G401 (cell line): ENCODE measurements at places on chromosomes 12 and 14.

DNA sequence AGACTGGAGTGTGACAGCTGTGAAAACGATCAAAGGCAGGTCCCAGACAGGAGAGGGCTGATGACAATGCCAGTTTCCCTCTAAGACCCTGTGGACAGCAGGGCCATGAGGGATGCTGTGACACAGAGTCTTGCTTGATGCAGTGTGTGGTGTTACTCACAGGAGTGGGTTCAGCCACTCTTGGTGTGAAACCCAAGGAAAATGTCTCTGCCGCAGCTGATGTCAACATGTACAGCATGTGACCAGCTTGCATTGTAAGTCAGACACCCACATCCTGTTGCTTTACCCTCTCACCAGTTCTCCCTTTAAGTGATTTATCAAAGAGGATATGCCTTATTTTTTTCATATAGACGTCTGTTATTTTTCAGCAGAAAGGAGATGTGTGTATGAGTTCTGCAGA, 268.6 kb downstream of the BTG1 start:
- DNase-seq, result no peak

GRCh38 chr12:1692226-1692625, 1.4 kb downstream of the ADIPOR2 start:
- no peak for DNase-seq

DNA sequence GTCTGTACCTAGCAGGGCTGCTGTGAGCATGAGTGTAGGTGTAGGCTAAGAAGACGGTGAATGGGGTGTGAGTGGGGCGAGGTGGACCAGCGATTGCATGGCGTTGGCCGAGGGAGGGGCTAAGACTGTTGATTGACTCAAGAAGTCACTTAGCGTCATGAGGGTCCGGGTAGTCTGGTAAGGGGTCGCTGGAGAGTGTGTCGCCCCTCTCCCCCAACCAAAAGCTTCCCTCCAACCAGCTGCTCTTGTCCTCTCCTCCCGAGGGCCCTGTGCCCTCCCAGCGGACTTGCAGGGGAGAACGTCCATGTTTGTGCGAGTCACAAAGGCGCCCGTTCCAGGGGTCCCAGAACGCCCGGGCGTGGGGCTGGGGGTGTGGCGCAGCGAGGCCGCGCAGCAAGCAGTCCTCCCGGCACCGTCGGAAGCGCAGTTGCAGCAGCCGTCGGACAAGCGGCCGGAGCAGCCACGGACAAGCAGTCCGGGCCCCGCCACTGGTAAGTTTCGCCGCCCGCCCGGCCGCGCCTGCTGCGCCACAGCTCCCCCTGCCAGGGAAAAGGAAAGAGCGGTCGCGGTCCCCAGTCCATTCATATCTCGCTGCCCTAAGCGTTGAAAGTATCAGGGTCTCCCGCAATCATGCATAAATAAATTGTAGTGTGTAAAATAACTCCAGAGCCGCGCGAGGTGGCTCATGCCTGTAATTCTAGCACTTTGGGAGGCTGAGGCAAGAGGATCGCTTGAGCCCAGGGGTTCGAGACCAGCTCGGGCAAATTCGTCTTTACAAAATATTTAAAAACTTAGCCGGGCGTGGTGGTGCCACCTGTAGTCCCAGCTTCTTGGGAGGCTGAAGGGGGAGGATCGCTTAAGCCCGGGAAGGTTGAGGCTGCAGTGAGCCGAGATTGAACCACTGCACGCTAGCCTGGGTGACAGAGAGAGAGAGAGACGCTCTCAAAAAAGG, at the start of gene CCDC63:
Gene CCDC63 (plus strand): TSS at position 373 of the 952 bp plus-strand sequence. CDS start 5,968 bp downstream, outside the sequence.
- DNase-seq, result no peak

- no peak for DNase-seq
These were observed 209.8 kb upstream of the PLEKHG7 start for GRCh38 chr12:92492995-92493394.

- peak; percentile 55 for DNase-seq
These were observed 1.7 kb upstream of the DUSP6 start for GRCh38 chr12:89353823-89354611.

DNA sequence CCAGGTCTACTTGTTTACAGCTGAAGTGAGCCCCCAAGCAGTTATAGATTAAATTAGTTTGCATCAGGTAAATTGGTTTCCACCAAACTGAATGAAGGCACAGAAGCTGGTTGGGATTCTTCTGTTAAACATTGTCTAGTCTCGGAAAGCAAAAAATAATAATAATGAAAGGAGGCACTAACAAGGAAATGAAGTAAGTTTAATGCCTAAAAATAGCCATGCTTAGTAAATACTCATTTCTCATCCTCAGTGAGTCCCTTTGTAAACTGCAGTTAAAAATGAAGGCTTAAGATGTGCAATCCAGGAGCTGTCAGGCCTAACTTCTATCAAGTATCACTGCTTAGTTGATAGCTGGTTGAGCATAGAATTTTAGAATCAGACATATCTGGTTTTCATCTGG, 113.5 kb downstream of the BTG1 start:
- DNase-seq, result no peak

- no peak for DNase-seq
These were observed 249.9 kb upstream of the FLRT2 start for GRCh38 chr14:85280074-85280473.

- no peak for DNase-seq
These were observed 343.0 kb downstream of the BMP4 start for GRCh38 chr14:53613404-53614253.

GRCh38 chr14:69818758-69819191, 21.7 kb upstream of the SLC10A1 start:
- DNase-seq, result peak; percentile 75

- DNase-seq, result no peak
These were observed 75.0 kb upstream of the HIF1A start for GRCh38 chr14:61620130-61620946.

GRCh38 chr12:27619308-27619707, 76.9 kb upstream of the REP15 start:
- DNase-seq, result no peak

DNA sequence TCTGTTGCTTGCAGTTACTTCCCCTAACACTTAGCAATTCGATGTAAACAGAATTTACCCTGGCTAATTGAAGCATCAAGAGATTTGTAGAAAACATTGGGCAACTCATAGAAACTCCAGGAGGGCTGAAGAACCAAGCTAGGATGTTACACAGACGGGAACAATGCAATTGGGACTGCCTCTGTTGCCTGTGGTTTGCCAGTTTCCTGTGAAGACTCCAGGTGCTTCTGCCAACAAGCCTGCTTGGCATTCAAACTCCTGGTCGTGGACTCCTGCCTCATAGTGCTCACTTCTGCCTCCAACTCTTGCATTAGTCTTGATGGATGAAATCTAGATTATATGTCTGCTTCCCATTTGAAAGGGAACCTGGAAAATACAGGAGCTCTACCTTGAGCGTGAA, 246.0 kb downstream of the BMP4 start:
- peak; percentile 9 for DNase-seq

DNA sequence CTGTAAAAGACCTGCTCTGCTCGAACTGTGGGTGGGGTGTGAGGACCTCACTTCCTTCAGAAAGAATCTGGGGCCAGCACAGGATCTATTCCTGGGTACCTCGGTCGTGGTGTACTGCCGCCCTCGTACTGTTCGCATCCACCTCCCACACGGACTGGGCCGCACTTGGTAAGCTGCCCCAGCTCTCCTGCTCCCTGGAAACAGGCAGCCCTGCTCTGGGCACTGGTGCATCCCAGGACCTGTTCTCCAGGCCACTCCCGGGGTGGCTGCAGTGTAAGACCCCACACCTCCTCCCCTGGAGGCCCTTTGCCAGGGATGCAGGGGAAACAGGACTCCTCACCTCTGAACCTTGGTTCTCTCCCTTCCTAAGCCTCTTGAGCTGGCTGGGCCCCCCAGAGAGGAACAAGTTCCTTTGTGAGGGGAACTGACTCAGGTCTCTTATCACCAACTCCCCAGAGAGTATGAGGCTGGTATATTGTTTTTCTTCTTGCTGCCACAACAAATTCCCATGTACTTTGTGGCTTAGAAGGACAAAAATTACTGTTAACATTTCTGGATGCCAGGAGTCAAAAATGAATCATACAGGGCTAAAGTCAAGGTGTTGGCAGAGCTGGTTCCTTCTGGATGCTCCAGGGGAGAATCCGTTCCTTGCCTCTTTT, 276.5 kb downstream of the NUAK1 start:
- no peak for DNase-seq

DNA sequence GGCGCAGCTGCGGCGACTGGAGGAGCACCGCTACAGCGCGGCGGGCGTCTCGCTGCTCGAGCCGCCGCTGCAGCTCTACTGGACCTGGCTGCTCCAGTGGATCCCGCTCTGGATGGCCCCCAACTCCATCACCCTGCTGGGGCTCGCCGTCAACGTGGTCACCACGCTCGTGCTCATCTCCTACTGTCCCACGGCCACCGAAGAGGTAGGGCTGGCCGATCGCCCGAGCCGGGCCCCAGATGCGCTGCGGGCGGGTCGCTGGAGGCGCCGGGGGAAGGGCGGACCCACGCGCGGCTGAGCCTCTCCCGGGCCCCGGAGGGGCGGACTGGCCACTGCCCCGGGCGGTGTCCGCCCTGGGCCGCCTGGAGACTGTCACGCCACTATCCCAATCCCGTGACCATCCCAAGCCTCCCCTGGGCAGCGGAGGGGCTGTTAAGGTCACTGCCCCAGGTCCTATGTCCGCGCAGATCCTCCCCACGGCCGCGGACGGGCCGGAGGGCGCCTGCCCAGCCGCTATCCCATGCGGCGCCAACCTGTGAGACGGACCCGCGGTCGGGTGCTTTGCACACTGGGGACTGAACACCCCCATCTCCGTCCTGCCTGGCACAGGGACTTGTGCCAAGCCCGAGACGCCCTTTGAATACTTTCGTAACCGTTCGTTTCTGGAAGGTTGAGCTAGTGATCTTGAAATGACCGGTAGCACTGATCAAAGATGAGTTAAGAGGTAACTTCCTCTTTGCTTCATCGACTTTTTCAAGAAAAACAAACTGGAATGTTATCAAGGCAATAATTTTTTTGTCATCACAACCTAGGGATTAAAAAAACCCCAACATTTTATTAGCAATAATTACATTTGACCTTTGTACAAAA, 725 bp downstream of the CHPT1 start:
- peak; percentile 41 for DNase-seq

DNA sequence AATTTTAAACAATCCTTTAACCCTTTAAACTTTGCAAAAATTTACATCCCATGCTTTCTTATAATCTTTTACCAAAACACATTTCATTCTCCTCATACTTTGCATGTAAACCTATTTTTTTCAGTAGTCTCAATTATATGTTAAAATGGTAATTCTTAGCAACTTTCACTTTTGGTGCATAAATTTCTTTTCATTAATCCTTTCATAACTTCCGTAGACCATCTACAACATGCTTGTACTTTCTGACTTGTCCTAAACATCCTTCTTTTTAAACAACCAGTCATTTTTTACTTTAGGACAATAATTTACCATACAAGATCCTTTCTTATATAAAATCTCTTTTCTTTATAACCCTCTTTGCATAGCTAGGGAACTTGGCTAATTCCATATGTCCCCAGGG, 19.5 kb downstream of the CCDC91 start:
- no peak for DNase-seq

DNA sequence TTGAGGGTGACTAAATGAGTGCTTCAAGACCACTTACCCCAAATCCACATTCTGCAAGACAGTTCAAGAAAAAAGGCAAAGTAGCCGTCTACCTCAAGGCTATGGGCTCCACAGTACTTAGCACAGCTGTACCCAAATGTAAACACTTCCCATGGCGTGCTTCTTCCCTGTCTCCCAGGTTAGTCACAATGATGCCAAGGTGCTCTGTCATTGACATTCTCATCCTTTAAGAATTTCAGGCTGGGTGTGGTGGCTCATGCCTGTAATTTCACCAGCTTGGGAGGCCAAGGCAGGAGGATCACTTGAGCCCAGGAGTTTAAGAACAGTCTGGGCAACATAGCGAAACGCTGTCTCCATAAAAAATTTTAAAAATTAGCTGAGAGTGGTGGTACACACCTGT, 51.2 kb upstream of the CERS5 start:
- DNase-seq, result no peak

GRCh38 chr12:24551163-24551786, 397.6 kb downstream of the BCAT1 start:
- no peak for DNase-seq

DNA sequence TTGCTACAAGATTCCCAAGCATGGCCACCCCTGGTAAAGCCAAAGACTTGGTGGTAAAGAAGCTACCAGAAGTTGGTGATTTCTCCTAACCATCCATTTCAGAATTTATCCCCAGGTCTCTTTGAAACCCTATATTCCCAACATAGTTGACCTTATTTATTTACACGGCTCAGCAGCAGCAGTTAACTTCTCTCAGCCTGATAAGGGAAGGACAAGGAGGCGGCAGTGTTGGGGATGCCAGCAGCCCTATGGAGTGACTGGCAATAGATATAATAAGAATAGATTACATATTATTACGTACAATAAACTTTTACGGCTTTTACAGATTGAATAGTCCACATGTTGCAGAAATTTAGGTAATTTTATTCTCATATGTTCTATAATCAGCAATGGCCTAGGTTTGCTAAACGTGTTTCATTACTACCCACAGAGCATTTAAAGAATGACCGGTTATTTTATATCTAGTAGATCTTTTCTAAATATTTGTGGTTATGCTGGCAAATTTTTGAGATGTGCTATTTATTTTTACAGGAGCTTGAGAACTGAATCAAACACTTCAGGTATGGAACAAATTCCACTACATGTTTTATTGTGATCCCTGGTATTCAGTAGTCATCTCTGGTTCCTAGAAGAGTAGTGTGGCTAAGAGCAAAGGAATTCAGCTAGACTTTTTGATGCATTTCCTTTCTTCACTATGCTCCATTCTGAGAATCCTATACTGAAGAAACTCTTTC, 19.8 kb upstream of the PALS1 start:
- DNase-seq, result no peak

GRCh38 chr12:77615332-77615731, 215.4 kb upstream of the NAV3 start:
- no peak for DNase-seq

GRCh38 chr12:26119391-26119989, 5.3 kb downstream of the BHLHE41 start:
- peak; percentile 86 for DNase-seq

- DNase-seq, result no peak
These were observed 16.7 kb downstream of the PDE1B start for GRCh38 chr12:54565986-54566544.

DNA sequence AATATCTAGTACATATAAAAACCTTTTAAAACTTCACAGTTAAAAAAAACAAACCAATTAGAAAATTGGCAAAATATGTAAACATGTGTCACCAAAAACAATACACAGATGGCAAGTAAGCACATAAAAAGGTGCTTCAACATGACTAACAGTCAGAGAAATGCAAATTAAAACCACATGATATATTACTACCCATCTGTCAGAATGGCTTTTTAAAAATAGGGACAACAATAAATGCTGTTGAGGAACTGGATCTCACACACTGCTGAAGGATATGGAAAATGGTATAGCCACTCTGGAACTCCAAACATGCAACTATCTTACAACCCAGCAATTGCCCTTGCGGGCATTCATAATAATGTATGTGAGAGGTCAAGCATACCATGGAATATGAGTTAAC, 1153.6 kb downstream of the FLRT2 start:
- no peak for DNase-seq

GRCh38 chr12:72390146-72390545, 118.0 kb downstream of the TRHDE start:
- DNase-seq, result no peak

- peak; percentile 13 for DNase-seq
These were observed 59.4 kb downstream of the DDX51 start for GRCh38 chr12:132084621-132085290.

- no peak for DNase-seq
These were observed 319.3 kb upstream of the NOVA1 start for GRCh38 chr14:26917086-26917485.
